ENCODE measurements at places on chromosomes 13 and 19.

- DNase-seq, result no peak
Observed at GRCh38 chr19:16380943-16381755, 56.5 kb downstream of the KLF2 start.

- no peak for DNase-seq
Observed at GRCh38 chr13:23399347-23399746, 34.2 kb downstream of the SACS start.

- no peak for DNase-seq
Observed at GRCh38 chr19:47445937-47446402, 25.7 kb downstream of the SLC8A2 start.

DNA sequence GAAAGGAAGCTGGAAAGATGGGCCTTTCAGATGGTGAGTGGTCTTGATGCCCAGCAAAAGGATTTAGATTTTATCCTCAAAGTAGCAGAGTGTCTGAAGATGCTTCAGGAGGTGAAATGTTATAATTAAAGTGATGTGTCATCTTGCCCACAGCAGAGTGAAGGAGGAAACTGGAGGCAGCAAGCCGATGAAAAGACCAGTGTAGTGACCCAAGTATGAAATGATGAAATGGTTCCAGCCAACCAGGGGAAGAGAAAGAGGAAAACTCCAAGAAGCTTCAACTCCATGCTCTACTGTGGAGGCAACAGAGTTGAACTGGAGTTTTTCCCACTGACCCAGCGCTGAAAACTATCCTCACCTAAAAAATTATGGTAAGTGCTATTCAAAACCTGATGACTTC is 66.7 kb downstream of the FOXO1 start:
- no peak for DNase-seq

- no peak for DNase-seq
Observed at GRCh38 chr19:21482863-21483276, 22.5 kb upstream of the ZNF429 start.

DNA sequence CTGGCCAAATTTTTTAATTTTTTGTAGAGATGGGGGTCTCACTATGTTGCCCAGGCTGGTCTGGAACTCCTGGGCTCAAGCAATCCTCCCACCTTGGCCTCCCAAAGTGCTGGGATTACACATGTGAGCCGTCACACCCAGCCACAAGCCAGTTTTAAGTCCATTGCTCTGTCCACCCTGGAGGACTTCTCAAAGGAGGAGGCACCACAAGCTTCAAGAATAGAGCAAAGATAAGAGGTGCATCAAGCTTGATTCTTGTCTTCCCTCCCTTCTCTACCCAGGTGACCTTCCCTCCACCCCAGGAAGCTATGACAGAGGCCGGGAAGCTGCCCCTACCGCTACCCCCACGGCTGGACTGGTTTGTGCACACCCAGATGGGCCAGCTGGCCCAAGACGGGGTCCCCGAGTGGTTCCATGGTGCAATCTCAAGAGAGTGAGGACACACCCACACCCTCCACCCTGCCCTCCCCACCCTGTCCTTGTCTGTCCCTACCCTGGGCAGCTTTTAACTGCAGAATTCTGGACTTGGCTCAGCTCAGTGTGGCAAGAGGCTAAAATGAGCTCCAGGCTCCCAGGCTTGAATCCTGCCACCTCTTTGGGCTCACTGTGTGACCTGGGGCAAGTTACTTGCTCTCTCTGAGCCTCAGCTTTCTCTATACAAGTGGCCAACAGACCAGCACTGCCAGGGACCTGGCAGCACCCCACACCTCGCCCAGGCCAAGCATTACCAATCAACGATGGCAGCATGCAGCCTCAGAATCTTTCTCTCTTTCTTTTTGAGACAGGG is 5.2 kb downstream of the HSH2D start:
- DNase-seq, result no peak

GRCh38 chr13:110610955-110611595 is 4.3 kb upstream of the NAXD start:
- no peak for DNase-seq

- no peak for DNase-seq
Observed at GRCh38 chr13:46373623-46374022, 13.4 kb downstream of the RUBCNL start.

DNA sequence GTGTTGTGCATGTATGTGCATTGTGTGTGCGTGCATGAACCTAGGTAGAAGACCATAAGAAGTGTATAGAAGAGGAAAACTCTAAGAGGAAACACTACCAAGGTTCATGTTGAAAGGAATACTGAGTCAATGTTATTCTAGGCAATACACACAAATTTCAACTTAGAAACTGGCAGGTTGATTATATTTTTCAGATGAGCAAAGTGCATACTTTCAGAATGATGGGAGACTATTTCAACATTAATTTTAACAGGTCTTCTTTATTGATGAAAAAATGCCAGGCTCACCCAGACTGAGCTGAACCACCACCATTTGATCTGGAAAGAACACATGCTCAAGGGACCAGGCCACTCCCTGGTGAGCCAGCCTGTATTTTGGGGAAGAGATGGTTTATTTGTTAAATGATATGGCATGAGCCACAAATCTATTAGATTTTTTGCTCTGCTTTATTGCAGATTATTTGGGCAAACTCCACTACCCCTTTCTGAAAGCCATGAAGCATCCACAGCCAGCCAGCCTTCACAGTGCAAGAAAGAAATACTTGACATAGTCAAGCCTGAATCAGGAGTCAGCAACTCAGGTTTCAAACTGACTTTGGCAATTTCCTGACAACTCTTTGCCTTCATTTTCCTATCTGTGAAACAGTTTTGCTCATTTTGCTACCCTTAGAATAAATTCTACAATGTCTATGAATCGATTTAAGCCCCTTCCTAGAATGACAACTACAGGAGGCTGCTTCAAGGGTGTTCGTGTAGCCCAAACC is 368.9 kb downstream of the COG6 start:
- DNase-seq, result no peak

DNA sequence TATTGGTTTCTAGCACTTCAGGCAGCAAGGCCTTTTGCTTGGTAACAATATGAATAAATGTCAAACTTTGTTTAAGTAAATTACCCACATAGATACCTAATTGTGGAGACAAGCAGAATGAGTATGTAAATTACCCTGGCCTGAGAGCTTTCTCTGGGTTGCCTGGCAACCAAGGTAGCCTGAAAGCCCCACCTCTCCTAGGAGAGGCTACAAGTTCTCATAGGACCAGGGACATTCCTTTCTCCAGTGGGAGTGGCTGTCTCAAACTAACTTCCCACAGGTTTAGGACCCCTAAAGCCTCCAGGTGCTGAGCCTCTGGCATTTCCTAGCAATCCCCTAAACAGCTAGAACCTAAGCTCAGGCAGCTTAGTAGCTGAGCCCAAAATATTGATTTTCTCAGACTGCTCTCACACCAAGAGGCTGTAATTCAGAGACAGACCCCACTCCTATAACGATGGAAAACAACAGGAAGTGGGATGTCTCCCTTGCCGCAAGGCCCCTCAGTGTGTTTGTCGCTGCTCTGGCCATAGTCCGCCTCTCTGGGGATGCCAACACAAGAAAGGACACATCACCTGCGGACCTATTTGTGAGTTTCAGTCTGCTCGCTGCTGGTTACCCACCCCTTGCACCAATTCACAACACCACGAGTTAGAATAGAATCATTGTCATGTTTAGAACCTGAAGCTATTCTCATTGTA is 207.3 kb downstream of the DLEU7 start:
- DNase-seq, result no peak

DNA sequence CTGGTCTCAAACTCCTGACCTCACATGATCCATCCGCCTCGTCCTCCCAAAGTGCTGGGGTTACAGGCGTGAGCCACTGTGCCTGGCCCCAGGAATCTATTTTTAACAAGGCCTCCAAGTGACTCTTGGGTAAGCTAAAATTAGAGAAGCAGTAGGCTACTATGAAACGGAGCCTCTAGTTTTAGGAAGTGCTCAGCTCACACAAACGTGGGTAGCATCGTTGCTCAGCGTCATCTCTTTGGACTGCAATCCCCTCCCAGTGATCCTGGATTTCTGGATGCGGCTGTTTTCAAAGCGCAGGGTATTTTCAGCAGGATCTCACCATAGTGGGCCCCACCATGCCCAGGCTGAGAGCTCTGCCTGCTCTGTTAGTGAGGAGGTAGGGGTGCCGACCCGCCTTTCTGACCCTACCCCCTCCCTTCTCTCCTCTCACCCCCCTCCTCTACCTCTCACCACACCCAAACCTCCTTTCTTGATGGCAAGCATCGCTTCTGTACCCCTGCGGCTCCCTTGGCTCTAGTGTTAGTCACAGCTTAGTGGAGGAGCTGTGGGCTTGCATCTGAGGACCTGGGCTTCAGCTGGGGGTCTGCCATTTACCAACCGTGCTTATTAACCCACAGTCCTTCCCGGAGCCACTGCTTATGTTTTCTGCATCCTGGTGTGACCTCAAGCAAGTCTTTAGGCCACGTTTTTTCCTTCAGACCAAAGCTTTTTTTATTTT is 34.2 kb downstream of the GJA3 start:
- DNase-seq, result no peak

DNA sequence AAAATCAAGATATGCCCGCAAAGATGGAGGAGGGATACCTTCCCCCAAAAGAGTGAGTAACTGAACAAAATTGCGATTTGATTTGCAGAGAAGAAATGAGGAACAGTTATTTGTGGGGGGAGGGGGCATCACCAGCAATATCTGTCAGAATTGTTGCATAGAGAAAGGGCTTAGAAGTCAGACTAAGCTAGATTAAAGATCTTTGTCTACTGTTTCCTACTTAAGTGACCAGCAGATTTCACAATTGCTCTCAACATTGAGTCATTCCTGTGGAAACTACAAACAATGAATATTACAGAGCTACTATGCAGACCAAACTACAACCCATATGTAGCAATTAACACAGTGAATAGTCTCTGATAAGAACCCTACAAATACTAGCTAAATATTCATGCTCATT is 27.4 kb downstream of the FPR3 start:
- DNase-seq, result no peak
